ENCODE measurements at places on chromosomes 16 and 17. TPM values are rescaled to one million over a fixed set of nuclear protein-coding genes. Genes with fewer than 3 reads are reported as not detected.

SLC38A8 gene
- not detected for total RNA-seq

NIP7 gene
- 48.5 TPM for total RNA-seq

OR4D1 gene
- not detected for total RNA-seq

NDRG4 gene
- 21.1 TPM for total RNA-seq

BCO1 gene
- not detected for total RNA-seq

EPN2 gene
- total RNA-seq: 31.0 TPM

CCL23 gene
- not detected for total RNA-seq

HSD17B2 gene
- total RNA-seq: 1.9 TPM

KRTAP4-5 gene
- not detected for total RNA-seq

GAS2L2 gene
- not detected for total RNA-seq

TEX14 gene
- total RNA-seq: under 0.01 TPM

MEFV gene
- total RNA-seq: not detected

CACNG5 gene
- total RNA-seq: not detected

SLC43A2 gene
- total RNA-seq: 13.0 TPM

ITGA2B gene
- under 0.01 TPM for total RNA-seq

TAC4 gene
- total RNA-seq: not detected

C16orf74 gene
- total RNA-seq: 10.7 TPM

THUMPD1 gene
- 85.1 TPM for total RNA-seq

PDPR gene
- 13.6 TPM for total RNA-seq

PLA2G10 gene
- not detected for total RNA-seq

CCL7 gene
- total RNA-seq: 1.3 TPM

GNGT2 gene
- not detected for total RNA-seq

PIGL gene
- 15.9 TPM for total RNA-seq

NEK8 gene
- total RNA-seq: 1.6 TPM

C1QL1 gene
- total RNA-seq: not detected

SERPINF2 gene
- not detected for total RNA-seq

RASL10B gene
- 0.32 TPM for total RNA-seq

CCDC144A gene
- total RNA-seq: 5.5 TPM

CA5A gene
- not detected for total RNA-seq

MT1A gene
- total RNA-seq: not detected

SMTNL2 gene
- not detected for total RNA-seq

SHBG gene
- total RNA-seq: not detected

CDH11 gene
- 3.3 TPM for total RNA-seq

TTLL6 gene
- total RNA-seq: not detected

PGAP6 gene
- total RNA-seq: 93.9 TPM

KRT31 gene
- total RNA-seq: not detected

CCL3 gene
- total RNA-seq: not detected

C16orf92 gene
- not detected for total RNA-seq

MYL11 gene
- total RNA-seq: not detected

POLDIP2 gene
- 73.7 TPM for total RNA-seq

PYY gene
- total RNA-seq: not detected

ELP5 gene
- 48.8 TPM for total RNA-seq

PSMC3IP gene
- 15.2 TPM for total RNA-seq

DNAAF8 gene
- total RNA-seq: 0.32 TPM

DPEP2 gene
- total RNA-seq: not detected

APOH gene
- total RNA-seq: not detected

OTOA gene
- total RNA-seq: 0.15 TPM

RAB37 gene
- 0.46 TPM for total RNA-seq

SCNN1G gene
- total RNA-seq: not detected

KRT12 gene
- total RNA-seq: not detected

Measured in epithelial cell of umbilical artery (primary cell).